ENCODE measurements at places on chromosomes 16 and 17.
A peak's percentile ranks its signal among the peaks of the same experiment; 100 is the strongest.

GRCh38 chr17:3678821-3679530 is 10.4 kb downstream of the EMC6 start:
- DNase-seq = no peak

DNA sequence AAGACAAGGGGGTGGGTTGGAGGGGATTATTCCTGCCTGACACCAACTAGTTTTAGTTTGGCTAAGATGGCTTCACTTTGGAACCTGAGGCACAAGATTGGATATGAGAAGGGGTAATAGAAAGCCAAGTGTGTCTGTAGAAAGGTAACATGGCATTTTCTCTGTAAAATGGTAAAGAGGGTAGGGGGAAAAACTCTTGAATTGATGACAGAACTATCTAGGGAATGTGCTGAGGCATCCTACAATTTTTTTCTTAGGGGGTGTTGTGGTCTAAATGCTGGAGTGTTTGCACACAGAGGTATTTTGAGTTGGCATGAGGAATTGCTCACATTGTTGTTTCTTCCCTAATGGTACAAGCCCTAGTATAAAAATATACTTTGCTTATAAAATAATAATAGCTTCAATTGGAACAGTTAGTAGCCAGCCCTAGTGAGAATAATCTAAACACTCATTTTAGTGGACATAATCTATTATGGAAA is 25.8 kb downstream of the YPEL2 start:
- no peak for DNase-seq

DNA sequence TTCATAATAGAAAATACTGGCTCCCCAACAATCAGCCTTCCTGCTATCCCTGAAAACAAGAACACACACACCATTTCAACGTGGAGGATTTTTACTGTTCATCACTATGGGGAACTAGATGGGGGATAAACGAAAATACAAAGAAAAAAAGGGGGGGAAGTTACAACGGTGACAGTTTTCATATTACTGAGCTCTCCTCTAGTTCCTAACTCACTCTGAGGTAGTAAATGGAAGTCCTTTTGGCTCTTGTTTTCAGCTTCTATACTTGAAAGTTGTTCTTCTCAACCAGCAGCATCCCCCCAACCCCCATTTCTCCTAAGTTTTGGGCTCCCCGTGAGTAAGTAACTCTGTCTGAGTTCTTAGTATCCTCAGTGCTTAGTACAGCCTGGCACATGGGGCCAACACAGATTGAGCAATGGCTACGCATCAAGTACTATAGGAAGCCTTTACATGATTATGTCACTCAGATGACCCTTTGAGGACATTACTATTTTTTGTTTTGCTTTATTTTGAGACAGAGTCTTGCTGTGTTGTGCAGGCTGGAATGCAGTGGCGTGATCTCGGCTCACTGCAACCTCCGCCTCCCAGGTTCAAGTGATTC is 4.2 kb upstream of the CORO7 start:
- no peak for DNase-seq

- no peak for DNase-seq
Measured at GRCh38 chr17:57442914-57443571, 186.7 kb downstream of the MSI2 start.

DNA sequence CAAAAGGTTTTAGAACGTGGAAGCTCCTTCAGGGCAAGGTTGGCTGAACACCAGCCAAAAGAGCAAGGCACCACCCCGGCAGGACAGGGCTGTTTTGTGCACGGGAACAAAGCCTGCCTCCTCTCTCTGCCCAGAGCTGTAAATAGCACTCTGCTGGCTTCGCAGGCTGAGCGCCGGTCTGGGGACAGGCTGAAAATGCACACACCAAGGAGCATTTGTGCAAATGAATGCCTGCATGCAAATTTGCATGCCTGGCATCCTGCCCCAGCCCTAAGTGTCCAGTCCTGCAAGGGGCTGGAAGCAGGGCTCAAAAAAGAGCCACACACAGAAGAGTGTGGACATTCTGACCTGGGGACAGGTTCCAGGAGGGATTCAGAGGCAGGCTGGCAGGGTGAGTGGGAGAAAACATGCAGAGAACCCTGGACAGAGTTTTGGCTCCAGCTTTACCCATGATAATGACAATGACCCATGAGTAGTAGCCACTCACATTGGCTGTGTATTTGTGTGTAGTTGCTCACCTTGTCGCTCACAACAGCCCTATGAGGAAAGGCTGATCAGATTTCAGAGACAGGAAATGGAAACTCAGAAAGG is 11.7 kb downstream of the ABAT start:
- DNase-seq = no peak

- DNase-seq = no peak
Measured at GRCh38 chr17:75036643-75037268, 10.0 kb downstream of the ATP5PD start.

DNA sequence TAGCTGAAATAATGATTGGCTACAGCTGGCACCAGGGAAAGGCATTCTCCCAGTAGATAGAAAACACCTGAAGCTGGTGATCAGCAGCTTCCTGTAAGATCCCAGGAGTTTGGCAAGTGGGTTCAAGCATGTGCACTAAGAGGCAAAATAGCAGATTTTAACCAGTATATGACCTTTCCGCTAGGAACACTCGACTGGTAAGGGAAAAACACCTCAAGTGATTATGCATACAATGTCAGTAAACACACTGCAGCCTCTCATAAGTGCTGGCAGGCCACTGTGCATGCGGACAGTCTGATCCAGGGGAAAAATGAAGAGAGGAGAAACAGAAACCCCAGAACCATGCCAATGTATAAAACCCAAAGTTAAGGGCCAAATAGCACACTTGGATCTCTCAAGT is 49.0 kb upstream of the HLF start:
- DNase-seq = no peak

GRCh38 chr16:11727796-11728543 is 14.7 kb downstream of the TXNDC11 start:
- no peak for DNase-seq

GRCh38 chr17:5418858-5419355 is 555 bp downstream of the NUP88 start:
- DNase-seq = peak; percentile 21

- peak; percentile 52 for DNase-seq
Measured at GRCh38 chr16:75074920-75075687, 41.5 kb downstream of the LDHD start.

DNA sequence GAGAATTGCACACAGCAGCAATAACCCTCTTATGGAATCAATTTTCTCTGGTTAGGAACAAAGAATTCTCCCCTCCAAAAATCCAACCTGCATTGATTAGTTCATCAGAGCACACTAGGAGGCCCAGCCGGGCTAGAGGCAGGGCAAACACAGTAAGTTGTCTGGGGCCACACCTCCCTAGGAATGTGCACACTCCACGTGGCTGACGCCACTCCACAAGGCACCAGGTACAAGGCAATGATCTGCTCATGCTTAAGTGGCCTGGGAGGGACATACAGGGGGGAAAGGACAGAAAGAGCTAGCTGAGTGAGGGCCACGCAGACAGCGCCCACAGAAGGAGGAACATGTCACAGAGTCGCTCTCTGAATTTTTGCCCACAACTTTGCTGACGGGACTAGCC is 107.6 kb downstream of the SLC39A11 start:
- no peak for DNase-seq

DNA sequence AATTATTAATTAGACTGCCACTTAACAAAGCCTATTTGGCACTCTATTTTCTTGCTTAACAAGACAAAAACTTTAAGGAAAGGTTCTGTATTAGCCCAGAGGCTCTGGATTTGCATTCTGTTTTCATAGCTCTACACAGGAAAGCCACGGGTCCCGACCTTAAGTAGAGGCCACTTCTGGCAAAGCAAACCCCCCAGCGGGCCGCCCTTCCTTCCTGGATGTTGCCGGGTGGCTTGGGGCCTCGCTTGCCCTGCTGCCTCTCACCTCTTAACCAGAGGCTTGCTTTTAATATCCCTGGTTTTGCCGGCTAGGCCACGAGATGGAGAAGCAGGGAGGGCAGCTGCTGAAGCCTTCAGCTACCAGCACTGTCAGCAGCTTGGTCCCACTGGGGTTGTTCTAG is 4.4 kb downstream of the RTN4RL1 start:
- no peak for DNase-seq

DNA sequence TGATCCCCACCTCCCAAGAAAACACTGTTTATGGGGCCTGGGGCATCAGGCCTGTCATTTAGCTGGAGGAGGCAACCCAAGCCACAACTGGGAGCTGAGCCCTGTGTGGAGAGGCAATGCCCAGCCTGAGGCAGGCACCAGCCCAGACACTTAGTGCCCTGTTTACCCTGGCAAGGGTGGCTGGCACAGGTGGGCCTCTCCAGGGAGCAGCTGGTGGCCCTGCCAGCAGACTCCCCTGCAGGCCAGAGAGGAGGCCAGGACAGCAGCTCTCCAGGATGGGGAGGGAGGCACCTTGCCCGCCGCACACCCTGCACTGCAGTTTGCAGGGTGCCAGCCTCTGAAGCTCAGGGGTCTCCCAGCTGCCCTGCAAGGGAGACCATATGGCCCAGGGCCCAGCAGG is 9.1 kb upstream of the TMEM92 start:
- no peak for DNase-seq

GRCh38 chr17:9217151-9218056 is 196.1 kb downstream of the NTN1 start:
- no peak for DNase-seq

Measured in stimulated activated CD8-positive, alpha-beta memory T cell treated with anti-CD3 and anti-CD28 coated beads, Interleukin-7, amount 100 ng/mL, for 24 hours (primary cell).